CD14-positive monocyte (primary cell): ENCODE measurements at places on chromosomes 6 and 20. TPM values are rescaled to one million over a fixed set of nuclear protein-coding genes. Genes with fewer than 3 reads are reported as not detected.

Gene FANCE
- polyA plus RNA-seq = 3.0 TPM

Gene TASP1
- 2.3 TPM for polyA plus RNA-seq

Gene POPDC3
- not detected in 2 replicates for polyA plus RNA-seq

Gene MCHR2
- polyA plus RNA-seq = not detected

Gene NKAIN4
- polyA plus RNA-seq = not detected

Gene MUC22
- not detected for polyA plus RNA-seq

Gene RAET1L
- polyA plus RNA-seq = not detected

Gene MYCT1
- polyA plus RNA-seq = not detected

Gene RWDD2A
- 0.32 and 0.77 TPM in 2 replicates for polyA plus RNA-seq

Gene CUTA
- polyA plus RNA-seq = 160 TPM

Gene ANGPT4
- 0.14 TPM for polyA plus RNA-seq

Gene ATP9A
- not detected for polyA plus RNA-seq

Gene SASH1
- polyA plus RNA-seq = 5.1 TPM

Gene C20orf141
- polyA plus RNA-seq = not detected

Gene FLRT3
- polyA plus RNA-seq = not detected

Gene OR2H1
- not detected in 2 replicates for polyA plus RNA-seq

Gene CD24
- polyA plus RNA-seq = 0.05 and 0.06 TPM in 2 replicates

Gene TRIM15
- not detected in 2 replicates for polyA plus RNA-seq

Gene DOK5
- polyA plus RNA-seq = not detected

Gene ETV7
- polyA plus RNA-seq = 0.10 TPM

Gene SPDEF
- polyA plus RNA-seq = 0.05 TPM in 1 of 2 replicates, not detected in the other

Gene BTBD3
- 4.4 TPM for polyA plus RNA-seq

Gene PHACTR1
- polyA plus RNA-seq = 6.1 TPM

Gene ARMH2
- polyA plus RNA-seq = 0.17 and 0.71 TPM in 2 replicates
